ENCODE measurements at places on chromosomes 6 and 20. TPM values are rescaled to one million over a fixed set of nuclear protein-coding genes. Genes with fewer than 3 reads are reported as not detected.

The PRKN gene
- 6.1 TPM for total RNA-seq

The PRDM1 gene
- 1.6 TPM for total RNA-seq

The PDYN gene
- 16.3 TPM for total RNA-seq

The NRSN1 gene
- total RNA-seq = 22.0 TPM

The ARFGEF2 gene
- 26.9 TPM for total RNA-seq

The MCHR2 gene
- 12.6 TPM for total RNA-seq

The OR2B6 gene
- not detected for total RNA-seq

The DEFB132 gene
- not detected for total RNA-seq

The LY6G5C gene
- 5.3 TPM for total RNA-seq

The CD83 gene
- 23.6 TPM for total RNA-seq

DNA sequence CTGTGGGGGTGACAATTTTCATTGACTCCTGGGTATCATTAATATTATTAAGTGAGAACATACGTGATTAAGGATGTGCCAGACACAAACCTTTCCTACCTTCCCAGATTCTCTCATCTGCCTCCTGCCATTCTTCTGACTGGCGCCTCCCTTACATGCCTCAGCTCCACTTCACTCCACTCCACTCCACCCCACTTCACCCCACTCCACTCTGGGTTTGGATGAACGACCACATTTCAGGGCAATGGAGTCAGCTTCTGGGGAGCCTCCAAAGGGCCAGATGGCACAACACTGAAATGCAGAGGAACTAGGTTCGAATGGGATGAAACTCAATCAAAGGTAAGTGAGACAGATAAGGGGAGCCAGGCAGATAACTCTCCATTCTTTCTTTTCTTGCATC lies 40.5 kb upstream of the LRRC1 start:
- no peak for DNase-seq

DNA sequence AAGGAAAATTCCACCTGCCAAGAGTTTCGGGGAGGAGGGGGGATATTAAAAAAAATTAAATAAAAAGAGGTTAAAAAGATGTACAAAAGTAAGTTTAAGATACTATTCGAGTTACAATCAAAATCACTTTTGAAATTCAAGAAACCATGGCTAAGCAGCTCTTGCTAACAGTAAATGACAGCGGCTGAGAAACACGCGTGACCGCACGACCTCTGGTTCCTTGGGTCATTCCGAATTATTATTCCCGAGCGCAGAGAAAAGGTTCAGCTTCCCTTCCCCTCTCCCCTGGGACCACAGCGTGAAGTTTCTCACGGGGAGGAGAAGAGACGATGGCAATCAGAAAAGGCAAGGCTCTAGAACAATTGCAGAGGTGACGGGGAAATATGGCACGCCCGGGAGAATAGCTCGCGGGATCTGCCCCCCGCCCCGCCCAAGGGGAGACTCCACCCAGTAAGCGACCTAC lies 496 bp downstream of the TMEM242 start:
- DNase-seq = no peak

DNA sequence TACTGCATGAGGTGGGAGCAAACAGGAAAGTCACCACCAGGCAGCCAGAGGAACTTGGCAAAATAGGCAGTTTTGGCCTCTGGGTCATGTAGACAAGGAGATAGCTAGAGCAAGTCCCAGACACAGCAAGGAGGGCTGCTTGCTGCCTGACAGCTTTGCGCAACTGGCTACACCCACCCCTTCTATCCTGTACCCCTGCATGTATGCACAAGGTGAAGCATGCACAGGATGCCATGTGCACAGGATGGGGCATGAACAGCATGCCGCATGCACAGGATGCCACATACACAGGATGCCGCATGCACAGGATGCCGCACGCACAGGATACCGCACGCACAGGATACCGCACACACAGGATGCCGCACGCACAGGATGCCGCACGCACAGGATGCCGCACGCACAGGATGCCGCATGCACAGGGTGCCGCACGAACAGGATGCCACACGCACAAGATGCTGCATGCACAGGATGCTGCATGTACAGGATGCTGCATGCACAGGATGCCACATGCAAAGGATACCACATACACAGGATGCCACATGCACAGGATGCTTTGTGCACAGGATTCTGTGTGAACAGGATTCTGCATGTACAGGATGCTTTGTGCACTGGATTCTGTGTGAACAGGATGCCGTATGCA lies 104.9 kb upstream of the IYD start:
- no peak for DNase-seq

- DNase-seq = no peak
These were observed 616.4 kb upstream of the ARID1B start for GRCh38 chr6:156160795-156161165.

GRCh38 chr6:75109765-75110164 lies 96.1 kb downstream of the COL12A1 start:
- no peak for DNase-seq

GRCh38 chr20:49964964-49965780 lies 17.6 kb upstream of the SNAI1 start:
- no peak for DNase-seq

- DNase-seq = no peak
These were observed 48.7 kb downstream of the SCGN start for GRCh38 chr6:25700761-25701160.

- DNase-seq = no peak
These were observed 99.0 kb downstream of the TAF4 start for GRCh38 chr20:61966492-61967244.

DNA sequence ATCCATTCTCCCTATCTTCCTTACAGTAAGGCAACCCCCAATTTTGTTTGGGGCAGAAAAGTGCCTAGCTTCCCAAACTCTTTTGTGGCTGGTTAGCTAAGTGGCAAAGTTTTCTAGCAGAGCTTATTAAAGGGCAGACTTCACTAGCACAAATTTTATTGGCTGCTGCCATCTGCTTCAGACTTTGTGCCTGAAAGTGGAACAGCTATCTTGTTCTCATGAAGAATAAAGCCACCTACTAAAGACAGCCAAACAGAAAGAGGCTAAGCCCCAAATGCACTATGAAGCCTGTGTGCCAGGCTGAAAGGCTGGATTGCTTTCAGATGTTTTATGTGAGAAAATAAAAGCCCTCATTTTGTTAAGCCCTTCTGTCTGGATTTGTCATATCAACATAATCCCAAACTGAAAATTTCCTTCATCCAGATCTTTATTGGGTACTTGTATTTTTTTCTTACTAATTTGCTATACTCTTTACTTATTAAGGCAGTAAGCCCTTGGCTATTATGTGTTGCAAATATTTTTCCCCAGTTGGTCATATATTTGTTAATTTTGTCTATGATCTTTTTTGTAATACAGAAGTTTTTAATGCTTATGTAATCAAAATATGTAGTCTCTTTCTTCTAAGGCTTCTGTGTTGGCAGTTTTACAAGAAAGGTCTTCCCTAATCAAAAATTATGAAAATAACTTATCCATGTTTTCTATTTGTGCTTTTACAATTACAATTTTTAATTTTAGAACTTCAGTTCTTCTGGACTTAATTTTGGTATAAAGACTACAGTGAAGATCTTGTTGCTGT lies 191.1 kb downstream of the TASP1 start:
- DNase-seq = no peak

DNA sequence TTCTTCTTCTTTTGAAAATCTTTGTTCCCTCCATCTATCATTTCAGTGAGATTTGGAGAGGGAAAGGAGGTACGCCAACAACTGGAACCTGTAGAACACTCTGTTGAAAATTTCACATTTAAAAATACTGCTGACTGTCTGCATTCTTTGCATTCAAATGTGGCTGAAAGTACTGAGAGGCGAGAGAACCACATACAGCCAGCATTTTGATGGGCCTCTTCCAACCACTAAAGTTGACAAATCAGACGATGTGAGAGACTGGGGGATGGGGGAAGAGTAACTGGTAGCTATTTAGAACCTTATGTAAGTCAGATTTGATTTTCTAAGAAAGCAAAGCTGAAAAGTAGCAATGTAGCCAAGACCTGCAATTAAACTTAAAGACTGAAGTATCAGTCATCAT lies 77.5 kb downstream of the FKBP5 start:
- no peak for DNase-seq

GRCh38 chr20:5822569-5822968 lies 72.4 kb downstream of the SHLD1 start:
- no peak for DNase-seq

- DNase-seq = no peak
These were observed 555.2 kb upstream of the BTBD3 start for GRCh38 chr20:11362450-11362849.

- DNase-seq = no peak
These were observed 9.6 kb upstream of the SLC2A10 start for GRCh38 chr20:46699651-46700359.

DNA sequence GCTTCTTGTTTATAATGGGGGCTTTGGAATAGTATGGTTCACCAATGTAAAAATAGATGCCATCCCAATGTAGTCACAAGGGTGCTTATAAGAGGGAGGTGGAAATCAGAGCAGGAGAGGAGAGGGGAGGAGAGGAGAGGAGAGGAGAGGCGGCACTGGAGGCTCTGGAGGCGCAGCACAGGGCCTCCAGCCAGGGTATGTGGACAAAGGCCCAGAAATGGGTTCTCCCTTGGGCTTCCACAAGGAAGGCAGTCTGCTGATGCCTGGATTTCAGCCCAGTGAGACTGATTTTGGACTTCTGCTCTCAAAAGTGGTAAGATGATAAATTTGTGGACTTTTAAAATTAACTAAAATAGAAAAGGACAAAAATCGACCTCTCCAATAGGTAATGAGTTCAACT lies 116.8 kb downstream of the RNASET2 start:
- DNase-seq = no peak

- peak; percentile 15 for DNase-seq
These were observed 464.4 kb upstream of the CHD6 start for GRCh38 chr20:42082611-42083010.

GRCh38 chr6:82183642-82184282 lies 63.8 kb downstream of the IBTK start:
- DNase-seq = no peak

- no peak for DNase-seq
These were observed 59.9 kb downstream of the SLC22A2 start for GRCh38 chr6:160198606-160199211.

- no peak for DNase-seq
These were observed 546 bp upstream of the KLHL32 start for GRCh38 chr6:96923871-96924493.

GRCh38 chr20:58989196-58989595 lies 8.1 kb downstream of the NELFCD start:
- no peak for DNase-seq

DNA sequence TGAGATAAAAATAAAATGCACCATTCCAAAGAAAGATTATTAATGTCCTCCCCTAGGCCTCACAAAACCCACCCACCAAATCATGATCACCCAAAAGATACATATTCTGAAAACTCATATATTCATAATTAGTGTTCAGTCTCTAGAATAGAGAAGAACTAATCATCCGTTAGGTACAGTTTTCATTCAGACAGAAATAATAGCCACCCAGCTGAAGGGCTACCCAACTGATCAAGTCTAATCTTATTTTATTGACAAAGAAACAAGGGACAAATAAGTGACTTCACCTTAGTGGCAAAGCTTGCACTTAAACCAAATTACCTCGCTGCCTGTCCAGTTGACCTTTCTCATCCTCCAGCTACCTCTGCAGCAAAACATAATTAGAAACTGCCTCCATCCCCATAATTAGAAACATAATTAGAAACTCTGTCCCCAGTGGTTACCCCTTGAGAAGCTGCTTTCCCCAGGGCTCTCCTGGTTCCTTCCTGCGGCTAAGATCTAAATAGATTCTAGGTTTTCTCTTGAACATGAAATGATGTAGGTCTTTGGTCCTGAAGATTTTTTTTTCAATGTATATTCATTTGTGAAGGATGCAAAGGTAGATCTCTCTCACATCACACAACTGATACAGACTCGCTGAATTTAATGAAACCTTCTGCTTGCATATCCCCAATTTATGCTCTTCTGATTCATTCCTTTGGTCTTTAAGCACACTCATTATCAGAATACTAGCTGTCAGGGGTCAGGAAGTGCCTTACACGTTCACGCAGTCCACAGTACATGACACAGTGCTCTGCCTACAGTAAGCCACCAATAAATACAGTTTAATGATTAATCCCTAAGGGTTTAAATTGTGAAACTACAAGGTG lies 46.3 kb downstream of the HBS1L start:
- no peak for DNase-seq

GRCh38 chr6:36444470-36444869 lies 1.7 kb downstream of the KCTD20 start:
- DNase-seq = no peak

DNA sequence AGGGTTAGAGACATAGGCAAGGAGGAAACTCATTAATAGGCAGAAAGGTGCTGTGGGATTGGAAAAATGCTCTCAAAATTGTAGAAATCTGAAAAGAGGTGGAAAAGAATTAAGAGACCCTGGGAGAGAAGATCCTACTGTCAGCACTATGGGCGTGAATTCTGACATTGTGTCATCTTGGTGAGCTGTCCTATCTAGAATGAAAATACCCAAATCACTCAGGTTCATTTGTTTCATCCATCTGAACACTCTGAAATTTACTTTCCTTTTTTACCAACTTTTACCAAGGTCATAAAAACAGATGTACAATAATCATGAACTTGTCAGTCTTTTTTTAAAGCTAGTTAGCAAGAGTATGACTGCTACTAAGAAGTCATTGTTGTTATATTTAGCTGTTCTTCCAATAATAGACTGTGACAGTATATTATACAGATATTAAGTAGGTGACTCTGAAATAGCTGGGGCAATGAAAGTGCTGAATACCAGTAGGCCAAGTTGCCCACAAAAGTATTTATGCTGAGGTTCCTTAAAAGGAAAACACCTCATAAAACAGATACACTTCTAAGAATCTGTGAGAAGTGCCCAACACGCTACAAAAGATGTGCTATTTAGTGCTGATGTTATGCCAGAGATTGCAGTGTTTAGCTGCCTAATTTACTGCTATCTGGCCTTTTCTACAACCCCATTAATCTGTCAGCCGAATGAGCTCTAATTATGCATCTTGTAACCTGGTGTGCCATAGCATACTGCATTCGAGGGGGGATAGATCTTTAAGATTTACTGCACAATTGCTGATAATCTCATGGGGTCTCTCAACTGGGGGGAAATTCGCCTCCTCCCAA lies 217.5 kb upstream of the SUPT3H start:
- DNase-seq = no peak

- DNase-seq = peak; percentile 73
These were observed 12.9 kb upstream of the MROH8 start for GRCh38 chr20:37192137-37192854.

GRCh38 chr20:52552181-52552872 lies 360.7 kb upstream of the ZFP64 start:
- no peak for DNase-seq

- no peak for DNase-seq
These were observed 324 bp upstream of the LAMP5 start for GRCh38 chr20:9514072-9514460.

DNA sequence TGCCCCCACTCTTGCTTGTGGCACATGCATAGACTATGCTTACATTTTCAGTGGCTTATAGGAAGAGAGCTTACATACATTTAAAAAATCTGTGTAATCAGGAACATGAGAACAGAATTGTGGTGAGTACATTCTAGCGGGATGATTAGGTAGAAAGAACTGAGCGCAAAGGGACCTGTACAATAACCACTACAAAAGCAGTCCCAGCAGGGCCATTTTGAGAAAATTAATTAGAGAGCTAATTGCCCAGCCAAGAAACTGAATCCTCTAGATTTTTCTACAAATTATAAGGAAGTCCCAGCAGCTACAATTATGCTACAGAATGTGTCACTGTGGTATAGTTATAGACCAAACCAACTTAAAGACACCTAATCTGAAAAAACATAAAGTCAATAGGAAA lies 105.6 kb upstream of the TNFAIP3 start:
- no peak for DNase-seq

GRCh38 chr6:71181565-71181964 lies 107.0 kb upstream of the OGFRL1 start:
- no peak for DNase-seq
